ENCODE measurements at places on chromosomes 6 and 20.

GRCh38 chr6:89729818-89730217, 89.8 kb downstream of the MDN1 start:
- no peak for DNase-seq

GRCh38 chr6:44614396-44614795, 226.9 kb downstream of the CDC5L start:
- no peak for DNase-seq

DNA sequence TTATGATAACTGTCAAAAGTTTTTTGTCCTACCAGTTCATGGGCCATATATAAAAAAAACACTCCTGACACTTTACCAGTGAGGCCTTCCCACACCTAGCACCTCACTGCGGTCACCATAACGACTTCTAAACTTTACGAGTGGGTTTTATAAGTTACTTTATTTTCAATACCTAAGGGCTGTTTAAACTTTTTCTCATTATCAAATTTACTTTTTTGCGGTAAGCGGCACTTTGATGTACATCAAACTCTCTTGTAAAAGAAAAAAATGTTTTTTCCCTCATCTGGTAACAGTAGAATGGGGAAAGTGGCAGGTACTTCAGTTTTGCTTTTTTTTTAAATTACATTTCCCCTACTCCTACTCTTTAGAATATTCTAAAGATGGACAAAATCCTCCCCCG, 36.2 kb downstream of the FYN start:
- DNase-seq, result no peak

DNA sequence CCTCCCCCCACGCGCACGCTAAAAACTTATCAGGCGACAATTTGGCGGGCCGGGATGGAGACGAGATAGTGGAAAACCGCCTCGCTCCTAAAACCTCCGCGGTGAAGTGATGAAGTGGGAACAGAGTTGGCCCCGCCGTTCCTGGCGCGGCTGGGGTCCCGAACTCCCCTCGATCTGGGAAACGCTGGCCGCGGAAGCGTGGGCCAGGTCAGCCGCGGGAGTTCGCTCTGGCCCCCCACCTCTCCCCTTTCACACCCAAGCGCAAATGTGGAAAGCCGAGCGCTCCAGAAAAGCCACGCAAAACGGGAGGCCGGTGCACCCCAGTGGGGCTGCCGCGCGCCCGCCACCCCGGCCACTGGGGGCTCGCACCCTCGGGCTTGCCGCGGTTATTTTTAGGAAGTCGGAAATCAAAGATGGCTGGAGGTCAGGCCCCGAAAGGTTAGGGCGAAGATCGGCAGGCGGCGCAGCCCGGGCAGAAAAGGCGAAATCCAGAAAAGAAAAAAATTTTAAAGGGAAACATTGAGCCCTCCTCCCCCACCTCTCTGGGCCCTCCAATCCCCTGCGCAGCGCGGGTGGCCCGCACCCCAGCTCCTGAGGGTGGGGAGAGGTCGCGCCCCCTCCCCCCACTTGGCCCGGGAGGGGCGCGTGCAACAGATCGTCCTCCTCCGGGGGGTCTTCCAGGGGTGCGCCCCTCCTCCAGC, 1.0 kb downstream of the SALL4 start:
- DNase-seq, result no peak

DNA sequence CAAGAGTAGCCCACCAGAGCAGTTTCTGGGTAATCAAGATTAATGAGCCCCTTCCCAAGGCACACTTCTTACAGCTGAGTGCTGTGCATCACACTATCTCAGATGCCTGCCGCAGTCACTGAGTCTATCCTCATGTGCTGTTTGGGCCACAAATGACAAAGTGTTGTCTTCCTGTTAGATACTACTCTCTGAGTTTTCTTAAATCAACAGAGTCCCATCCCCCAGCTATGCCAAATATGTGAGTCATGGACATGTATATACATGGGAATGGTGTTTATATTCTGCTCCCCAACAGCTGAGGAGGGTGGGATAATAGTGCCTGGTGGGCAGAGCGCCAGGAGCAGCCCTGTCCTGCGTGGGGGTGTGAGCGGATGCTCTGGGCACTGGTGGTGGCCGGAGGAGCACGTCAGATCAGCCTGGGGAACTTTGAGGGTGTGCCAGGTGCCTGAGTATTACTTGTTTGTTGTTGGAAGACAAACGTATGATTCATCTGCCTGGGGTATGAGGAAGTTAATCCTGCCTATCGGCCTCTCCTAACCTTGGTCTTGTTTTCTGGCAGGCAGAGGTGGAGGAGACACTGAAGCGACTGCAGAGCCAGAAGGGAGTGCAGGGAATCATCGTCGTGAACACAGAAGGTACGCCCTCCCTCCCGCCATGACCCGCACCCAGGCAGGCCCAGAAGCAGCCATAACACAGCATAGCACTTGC, 9.6 kb downstream of the DYNLRB1 start:
- no peak for DNase-seq

- DNase-seq, result no peak
Measured at GRCh38 chr6:85674604-85675003, 31.9 kb upstream of the SYNCRIP start.

DNA sequence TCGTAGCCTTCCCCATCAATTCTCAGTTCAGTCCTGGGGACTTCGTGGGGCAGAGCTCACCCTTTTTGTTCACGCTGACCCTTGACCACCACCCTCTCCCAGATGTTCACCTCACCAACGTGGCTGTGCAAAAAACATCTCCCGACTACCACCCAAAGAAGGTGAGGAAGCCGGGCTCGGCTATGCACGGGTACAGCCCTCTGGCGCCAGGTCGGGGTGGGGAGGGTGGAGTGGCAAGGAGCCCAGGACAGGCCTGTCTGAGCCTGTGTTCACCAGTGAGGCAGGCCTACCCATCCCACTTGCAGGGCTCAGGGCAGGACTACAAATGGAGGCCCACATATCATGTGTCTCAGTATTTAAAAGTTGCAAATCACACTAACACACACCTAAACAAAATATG, 18.1 kb downstream of the PDRG1 start:
- no peak for DNase-seq

GRCh38 chr6:149459761-149460160, 25.1 kb downstream of the ZC3H12D start:
- no peak for DNase-seq

DNA sequence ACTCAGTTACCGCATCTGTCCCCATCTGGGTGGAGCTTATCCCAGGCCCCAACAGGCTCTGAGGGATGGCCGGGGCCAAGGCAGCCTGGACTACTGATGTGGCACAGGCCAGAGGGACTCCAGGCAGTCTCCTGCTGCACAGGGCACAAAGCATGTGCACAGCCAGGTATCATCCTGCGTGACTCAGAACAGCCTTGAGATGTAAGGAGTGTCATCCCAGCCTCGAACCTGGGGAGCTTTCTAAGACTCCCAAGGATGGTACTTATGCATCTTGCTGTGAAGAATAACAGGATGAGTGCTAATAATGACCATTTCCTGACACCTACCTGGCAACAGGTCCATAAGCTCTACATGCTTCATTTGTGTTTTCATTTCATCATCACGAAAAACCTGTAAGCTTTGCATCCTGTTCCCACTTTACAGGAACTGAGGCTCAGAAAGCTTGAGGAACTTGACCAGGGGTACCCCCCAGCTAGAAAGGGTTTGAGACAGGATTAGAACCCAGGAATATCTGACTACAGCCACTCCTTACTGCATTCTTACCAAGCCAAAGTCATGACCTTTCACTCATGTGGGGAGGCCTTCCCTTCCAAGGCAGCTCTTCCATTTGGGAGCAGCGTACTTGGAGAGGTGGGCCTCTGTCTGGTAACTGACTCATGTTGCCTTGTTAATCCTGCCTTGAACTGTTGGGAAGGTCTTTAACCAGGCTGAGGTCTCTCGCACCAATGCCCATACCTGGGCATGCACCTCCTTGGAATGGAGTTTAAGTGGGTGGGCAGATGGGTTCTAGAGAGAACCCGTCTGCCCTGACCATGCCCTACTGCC, 1.9 kb downstream of the TRIB3 start:
- DNase-seq, result no peak

DNA sequence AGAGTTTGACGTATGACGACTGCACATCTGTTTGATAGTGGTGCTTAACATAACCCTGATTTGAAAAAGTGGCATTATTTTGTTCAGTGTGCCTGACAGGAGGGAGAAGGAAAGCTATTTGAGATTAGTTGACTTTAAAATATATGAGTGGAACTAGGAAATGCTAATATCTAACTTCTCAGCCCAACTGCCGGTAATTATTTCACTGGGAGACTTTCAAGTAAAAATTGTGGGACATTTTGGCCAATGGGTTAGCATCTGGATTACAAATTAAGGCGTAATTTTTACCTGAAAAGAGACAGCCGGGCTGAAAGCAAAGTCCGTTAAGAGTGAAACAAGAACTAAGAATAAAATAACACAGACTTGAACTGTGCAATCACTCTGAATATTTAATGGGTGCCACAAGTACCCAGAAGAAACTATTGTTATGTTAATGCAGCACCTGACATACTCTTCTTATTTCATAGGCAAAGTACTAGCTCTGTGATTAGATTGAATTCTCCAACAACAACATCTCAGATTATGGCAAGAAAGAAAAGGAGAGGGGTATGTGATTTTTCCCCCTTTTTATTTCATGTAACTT, 2.0 kb downstream of the HEY2 start:
- no peak for DNase-seq

DNA sequence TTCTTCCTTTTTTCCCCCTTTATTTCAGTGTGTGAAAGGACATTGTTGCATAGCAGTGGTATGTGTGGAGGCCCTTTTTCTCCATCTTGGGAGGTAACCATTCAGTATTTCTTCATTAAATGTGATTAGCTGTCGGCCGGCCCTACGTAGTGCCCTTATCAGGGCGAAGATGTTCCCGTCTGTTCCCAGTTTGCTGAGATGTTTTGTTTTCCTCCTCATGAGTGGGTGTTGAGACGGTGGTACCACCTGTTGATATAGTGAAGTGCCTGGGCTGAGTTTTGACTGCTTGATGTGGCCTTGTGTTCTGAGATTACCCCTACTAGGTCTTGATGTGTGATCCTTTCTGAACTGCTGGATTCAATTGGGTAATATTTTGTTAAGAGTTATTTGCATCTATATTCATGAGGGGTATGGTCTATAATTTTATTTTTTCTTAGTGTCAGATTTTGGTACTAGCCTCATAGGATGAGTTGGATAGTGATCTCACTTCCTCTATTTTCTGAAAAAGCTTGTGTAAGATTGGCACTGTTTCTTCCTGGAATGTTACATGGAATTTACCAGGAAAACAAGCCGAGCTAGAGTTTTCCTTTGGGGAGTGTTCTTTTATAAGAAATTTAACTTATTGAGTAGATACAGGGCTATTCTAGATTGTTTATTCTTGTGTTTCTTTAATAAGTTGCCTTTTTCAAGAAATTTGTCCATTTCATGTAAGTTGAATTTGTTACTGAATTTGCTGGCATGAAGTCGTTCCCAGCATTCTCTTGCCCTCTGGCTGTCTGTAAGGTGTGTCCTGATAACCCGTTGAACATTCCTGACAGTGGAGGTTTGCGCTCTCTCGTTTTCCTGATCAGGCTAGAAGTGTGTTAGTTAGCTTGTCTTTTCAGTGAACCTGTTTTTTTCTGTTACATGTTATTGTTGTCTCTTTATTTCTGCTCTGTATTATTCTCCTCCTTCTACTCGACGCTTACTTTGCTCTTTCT, 4.3 kb downstream of the MTG2 start:
- no peak for DNase-seq

DNA sequence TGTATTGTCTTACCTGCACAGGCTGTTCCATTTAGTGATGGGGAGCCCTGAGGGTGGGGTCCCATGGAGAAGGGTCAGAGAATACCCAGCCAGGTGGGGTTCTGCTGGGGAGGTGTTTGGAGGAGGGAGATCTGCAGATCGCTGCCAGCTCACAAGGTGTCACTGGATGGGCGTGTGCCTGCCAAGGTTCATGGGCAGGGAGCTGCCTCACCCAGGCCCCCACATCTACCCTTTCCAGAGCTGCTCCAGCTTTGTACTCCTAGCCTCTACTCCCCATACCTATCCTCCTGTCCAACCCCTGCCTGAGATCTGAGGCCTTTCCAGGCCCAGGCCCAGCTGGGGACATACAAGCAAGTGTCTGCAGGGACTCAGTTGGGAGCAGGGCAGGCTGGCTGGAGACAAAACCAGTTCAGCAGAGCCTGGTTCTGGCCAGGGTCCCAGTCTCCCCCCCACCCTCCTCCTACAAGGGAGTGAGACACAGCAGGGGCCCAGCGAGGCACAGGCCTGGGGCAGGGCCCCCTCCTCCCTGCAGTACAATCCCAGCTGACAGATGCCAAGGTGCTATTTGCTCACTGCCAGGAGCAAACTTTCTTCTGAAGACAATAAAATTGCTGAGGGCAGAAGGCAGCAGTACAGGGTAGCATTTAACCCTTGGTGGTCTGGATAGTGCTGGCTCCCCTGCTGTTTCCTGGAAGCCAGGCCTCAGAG, 19.7 kb downstream of the SPDEF start:
- DNase-seq, result no peak

- no peak for DNase-seq
Measured at GRCh38 chr6:110364364-110365105, 6.4 kb upstream of the METTL24 start.

All from stimulated activated CD4-positive, alpha-beta T cell treated with anti-CD3 and anti-CD28 coated beads, Interleukin-12 subunit alpha, Interleukin-12 subunit beta, amount 100 ng/mL, for 48 hours (primary cell).